ENCODE measurements at places on chromosomes 1 and 21. TPM values are rescaled to one million over a fixed set of nuclear protein-coding genes. Genes with fewer than 3 reads are reported as not detected.

The HHAT gene
- 3.7 TPM for total RNA-seq

GRCh38 chr1:240254778-240255291 lies 163.2 kb downstream of the FMN2 start:
- no peak for DNase-seq

- DNase-seq: no peak
Observed at GRCh38 chr1:151934048-151934493, 24.8 kb upstream of the THEM4 start.

The APCS gene
- total RNA-seq: not detected

- DNase-seq: no peak
Observed at GRCh38 chr1:22861764-22862440, 110.8 kb downstream of the LACTBL1 start.

Measured in omental fat pad (tissue), 4 donors.